Foreskin keratinocyte (primary cell): ENCODE measurements at places on chromosomes 2 and 18. TPM values are rescaled to one million over a fixed set of nuclear protein-coding genes. Genes with fewer than 3 reads are reported as not detected.

WIPF1 gene
- 5.2 and 5.8 TPM in 2 replicates for total RNA-seq

ZNF804A gene
- not detected in 2 replicates for total RNA-seq

PRKAG3 gene
- not detected in 2 replicates for total RNA-seq

MAPK4 gene
- not detected in 2 replicates for total RNA-seq

DTYMK gene
- 74.9 and 86.9 TPM in 2 replicates for total RNA-seq
